SK-N-DZ (cell line): ENCODE measurements at places on chromosomes 2 and 18.

DNA sequence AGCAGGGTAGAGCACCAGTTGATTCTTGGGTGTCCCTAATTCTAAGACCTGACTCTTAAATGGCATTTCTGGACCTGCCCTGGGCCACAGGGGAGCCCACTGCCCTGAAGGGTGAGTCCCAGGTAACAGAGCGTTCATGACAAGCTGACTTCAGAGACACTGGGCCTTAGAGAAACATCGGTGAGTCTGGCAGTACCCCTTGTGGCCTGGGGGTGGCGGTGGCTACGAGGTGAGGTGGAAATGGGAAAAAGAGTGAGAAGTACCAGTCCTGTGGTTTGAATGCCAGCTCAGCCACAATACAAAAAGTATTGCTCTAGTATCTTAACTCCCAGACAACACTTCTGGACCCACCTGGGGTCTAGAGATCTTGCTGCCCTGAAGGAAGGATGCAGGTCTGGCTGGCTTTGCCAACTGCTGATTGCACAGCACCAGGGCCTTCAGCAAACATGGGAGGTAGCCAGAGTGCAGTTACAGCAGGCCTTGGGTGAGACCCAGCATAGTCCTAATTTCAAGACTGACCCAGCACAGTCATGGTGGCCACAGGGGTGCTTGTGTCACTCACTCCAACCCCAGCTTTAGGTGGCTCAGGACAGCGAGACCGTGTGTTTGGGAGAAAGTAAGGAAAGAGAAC lies 44.5 kb downstream of the USP34 start:
- DNase-seq: no peak

DNA sequence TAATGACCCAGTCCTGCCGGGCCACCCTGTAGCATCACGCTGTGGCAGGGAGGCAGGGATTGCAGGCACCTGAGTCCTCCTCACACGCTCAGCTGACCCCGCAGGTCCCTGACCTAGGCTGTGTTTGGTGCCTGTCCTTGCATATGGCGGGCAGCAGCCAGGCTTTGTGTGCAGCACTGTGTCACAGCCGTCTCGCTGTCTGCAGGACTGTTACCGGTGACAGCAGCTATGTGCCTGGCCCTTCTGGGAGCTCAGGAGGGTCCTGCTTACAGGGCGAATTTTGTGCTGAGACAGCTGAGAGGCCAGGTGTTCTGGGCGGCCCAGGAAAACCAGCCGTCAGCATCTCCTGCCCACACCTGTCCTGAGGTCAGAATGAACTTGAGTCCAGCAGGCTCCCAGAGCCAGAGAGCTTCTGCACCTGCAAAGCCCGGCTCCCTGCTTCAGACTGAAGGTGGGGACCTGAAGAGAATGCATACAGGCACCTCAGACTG lies 10.4 kb upstream of the ARID5A start:
- DNase-seq: no peak

- no peak for DNase-seq
Measured at GRCh38 chr2:237125967-237126366, 40.3 kb downstream of the COPS8 start.

DNA sequence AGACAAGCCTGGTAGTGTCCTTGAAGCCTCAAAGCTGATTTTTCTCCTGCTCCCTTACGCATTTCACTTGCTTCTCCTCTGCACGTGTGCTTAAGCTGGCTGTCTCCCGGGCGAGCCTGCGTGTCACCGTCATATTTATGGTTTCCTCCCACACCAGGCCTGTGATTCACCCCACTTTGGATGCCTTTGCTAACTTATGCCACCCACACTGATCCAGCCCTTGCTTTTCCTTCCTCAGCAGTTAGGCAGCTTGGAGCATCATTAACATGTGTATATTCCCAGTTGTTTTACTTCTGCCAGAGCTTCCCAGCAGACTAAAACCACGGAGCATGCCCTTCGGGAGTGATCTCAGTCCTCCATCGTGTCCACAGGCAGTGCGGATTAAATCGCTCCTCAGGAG lies 2.2 kb downstream of the ST3GAL5 start:
- DNase-seq: no peak

GRCh38 chr18:49461602-49461977 lies 1.1 kb upstream of the DYM start:
- no peak for DNase-seq

DNA sequence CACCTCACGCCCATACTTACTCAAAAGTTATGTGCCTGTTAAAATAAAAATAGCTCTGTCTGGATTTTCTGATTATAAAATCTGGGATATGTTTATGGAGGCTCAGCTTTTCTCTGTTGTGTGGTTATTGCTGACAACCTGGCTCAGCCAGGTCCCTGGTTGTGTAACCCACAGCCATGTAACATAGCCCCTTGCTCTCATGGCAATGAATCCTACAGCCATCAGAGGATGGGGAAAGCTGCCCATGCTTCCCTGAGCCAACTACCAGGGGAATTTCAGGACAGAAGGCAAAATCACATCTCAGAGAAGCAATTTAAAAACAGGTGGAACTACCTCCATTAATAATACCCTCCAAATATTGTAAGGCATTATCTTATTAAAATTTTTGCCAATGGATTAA lies 29.7 kb downstream of the ST8SIA5 start:
- no peak for DNase-seq

DNA sequence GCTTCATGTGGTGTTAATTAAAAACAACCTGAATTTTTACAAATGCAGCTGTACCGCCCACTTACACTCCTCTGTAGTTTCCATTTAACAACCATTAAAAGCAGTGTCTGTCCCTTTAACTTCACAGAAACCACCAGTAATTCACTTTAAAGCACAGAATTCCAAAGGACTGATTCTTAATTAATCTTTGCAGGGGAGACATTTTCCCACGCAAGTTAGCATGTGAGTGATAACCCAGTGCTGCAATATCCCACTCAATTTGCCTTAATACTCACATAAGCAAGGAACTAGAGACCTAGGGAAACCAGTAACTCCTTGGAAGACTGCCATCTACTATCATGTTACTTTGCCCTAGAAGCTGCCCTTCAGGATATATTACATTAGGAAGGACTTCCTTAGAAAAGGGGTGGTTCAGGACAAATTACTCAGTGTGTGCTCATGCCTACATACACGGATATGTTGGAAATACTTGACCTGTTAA lies 102.3 kb downstream of the OSR1 start:
- DNase-seq: no peak

GRCh38 chr18:34650121-34650545 lies 60.0 kb upstream of the DTNA start:
- DNase-seq: no peak
